ENCODE measurements at places on chromosomes 4 and X.

DNA sequence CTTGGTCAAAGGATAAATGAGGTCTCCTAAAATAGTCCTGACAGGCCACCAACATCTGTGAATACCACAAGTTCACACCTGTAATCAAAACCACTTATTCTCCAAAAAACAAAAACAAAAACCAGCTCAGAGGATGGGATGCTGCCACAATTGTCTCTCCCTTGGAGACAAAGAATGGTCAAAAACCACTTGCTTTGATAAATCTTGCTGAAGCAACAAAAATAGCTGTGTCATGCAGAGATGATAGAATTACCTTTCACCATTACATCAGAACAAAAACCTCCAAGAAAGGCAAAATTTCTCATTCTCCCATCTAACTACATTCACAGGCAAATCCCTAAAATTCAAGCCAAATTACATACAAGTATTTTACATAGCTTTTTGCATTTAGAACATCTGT lies 180.4 kb downstream of the MAML3 start:
- DNase-seq, result no peak

GRCh38 chrX:17435476-17435875 lies 60.5 kb downstream of the NHS start:
- DNase-seq, result no peak

GRCh38 chr4:184854673-184855072 lies 28.9 kb upstream of the ACSL1 start:
- peak; percentile 25 for DNase-seq

DNA sequence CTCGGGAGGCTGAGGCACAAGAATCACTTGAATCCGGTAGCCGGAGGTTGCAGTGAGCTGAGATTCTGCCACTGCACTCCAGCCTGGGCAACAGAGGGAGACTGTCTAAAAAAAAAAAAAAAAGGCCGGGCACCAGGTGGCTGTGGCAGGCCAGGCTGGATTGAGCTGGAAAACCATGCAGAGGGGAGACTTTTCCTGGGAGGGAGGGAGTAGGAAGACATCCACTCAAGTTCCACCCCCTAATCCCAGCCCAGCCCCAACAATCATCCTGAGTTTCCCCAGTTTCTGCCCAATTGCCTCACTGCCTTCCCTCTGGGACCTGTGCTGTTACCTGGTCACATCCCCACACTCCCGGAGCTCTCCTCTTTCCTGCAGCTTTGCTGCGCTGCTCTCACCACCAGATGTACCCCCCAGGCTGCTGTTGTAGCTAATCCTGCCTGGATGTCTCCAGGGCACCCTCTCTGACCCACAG lies 9.0 kb upstream of the TSPYL2 start:
- DNase-seq, result peak; percentile 35

GRCh38 chr4:80989921-80990544 lies 40.5 kb upstream of the BMP3 start:
- peak; percentile 38 for DNase-seq

GRCh38 chr4:16217300-16218051 lies 8.8 kb downstream of the TAPT1 start:
- DNase-seq, result no peak

DNA sequence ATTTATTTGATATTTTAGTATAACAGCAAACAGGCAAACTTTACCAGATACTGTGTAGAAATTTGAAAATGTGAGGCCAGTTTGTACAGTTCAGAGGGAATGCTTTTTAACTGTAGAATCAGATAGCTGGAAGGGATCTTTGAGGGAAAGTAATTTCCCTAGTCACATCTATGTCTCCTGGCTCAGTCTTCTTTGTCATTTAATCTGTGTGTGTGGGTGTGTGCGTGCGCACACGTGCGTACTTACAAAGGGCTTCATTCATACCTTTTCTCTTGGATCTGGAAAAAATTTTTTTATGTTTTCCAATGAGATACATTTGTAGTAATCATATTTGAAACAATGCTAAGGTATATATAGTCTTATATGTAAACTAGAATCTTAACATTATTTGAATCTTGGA lies 44.6 kb downstream of the IL13RA1 start:
- no peak for DNase-seq

- DNase-seq, result peak; percentile 10
Observed at GRCh38 chr4:88457307-88458103, 586 bp downstream of the HERC5 start.

- DNase-seq, result no peak
Observed at GRCh38 chr4:99664716-99665115, 7.1 kb upstream of the C4orf54 start.

DNA sequence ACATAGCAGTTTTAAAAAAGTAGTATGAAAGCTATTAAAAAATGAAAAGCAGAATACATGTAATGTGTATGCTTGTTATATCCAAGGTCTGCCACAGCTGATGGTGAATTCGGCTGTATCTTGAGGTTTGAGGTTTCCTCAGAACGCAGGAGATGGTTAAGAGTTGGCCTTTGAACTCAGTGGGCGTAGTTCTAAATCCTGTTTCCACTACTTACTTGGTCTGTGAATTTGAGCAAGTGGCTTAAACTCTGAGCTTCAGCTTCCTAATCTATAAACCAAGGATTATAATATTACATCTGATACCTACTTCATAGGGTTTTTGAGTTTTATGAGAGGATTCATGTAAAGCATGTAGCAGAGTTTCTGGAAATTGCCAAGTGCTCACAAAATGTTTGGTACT lies 125.2 kb downstream of the STIM2 start:
- no peak for DNase-seq

DNA sequence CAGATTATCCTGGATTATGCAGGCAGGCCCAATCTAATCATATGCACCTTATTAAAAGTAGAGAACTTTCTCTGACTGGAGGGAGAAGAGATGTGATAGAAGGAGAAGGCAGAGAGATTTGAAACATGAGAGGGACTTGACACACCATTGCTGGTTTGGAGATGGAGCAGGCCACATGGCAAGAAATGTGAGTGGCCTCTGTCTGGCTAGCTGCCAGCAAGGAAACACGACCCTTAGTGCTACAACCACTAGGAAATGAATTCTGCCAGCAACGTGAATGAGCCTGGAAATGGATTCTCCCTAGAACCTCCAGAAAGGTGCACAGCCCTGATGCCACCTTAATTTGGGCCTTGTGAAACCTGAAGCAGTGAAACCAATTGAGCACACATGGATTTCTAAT lies 79.5 kb upstream of the MBNL3 start:
- DNase-seq, result no peak

- DNase-seq, result no peak
Observed at GRCh38 chr4:38213083-38213805, 253.0 kb downstream of the PTTG2 start.

GRCh38 chr4:43112139-43112538 lies 219.6 kb downstream of the GRXCR1 start:
- DNase-seq, result no peak
